ENCODE measurements at places on chromosomes 16 and 17.

DNA sequence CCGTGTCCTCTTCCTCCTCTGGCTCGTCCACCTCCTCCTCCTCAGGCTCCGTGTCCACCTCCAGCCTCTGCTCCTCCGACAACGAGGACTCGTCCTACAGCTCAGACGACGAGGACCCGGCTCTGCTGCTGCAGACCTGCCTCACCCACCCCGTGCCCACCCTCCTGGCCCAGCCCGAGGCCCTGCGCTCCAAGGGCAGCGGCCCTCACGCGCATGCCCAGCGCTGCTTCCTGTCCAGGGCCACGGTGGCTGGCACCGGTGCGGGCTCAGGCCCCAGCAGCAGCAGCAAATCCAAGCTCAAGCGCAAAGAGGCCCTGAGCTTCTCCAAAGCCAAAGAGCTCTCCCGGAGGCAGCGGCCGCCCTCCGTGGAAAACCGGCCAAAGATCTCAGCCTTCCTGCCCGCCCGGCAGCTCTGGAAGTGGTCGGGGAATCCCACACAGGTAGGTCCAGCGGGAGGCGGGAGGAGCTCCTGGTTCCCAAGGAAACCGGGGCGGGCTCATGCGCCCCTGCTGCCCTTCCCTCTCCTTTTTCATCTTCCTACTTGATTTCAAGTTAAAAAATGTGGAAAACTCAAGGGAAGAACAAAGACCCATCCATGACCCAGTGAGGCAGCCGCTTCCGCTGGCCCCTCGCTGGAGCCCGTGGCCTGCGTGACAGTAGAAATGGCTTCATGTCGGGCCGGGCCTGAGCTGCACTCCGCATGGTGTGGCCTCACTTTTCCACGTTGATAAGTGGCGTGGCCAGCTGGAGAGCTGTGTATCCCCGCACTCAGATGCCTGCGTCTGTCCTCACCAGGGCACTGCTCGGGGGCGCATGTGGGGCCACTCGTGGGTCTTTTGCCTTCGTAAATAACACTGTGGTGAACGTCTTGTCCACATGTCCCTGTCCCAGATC is 50.7 kb downstream of the ACTG1 start:
- DNase-seq, result no peak

DNA sequence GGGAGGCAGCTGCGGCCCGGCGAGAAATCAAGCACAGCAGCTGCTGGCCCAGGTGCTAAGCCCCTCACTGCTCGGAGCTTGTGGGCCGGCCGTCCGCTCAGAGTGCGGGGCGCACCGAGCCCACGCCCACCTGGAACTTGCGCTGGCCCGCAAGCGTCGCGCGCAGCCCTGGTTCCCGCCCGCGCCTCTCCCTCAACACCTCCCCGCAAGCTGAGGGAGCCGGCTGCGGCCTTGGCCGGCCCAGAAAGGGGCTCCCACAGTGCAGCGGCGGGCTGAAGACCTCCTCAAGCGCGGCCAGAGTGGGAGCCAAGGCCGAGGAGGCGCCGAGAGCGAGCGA is 92.9 kb downstream of the HAPSTR1 start:
- no peak for DNase-seq

DNA sequence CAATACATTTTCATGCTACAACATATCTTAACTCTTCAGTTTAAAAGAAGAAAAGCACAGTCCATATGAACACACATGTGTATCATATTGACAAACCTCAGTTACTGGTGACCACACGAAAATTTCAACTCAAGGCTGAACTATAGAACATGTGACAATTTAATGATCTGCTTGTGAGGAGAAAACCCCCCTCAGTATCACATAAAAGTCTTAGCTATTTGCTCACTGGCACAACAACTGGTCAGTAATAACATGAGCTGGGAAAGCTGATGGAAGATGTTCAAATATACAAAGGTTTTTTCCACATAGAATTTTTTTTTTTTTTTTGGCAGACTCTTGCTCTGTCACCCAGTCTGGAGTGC is 19.5 kb downstream of the ZNF652 start:
- no peak for DNase-seq

DNA sequence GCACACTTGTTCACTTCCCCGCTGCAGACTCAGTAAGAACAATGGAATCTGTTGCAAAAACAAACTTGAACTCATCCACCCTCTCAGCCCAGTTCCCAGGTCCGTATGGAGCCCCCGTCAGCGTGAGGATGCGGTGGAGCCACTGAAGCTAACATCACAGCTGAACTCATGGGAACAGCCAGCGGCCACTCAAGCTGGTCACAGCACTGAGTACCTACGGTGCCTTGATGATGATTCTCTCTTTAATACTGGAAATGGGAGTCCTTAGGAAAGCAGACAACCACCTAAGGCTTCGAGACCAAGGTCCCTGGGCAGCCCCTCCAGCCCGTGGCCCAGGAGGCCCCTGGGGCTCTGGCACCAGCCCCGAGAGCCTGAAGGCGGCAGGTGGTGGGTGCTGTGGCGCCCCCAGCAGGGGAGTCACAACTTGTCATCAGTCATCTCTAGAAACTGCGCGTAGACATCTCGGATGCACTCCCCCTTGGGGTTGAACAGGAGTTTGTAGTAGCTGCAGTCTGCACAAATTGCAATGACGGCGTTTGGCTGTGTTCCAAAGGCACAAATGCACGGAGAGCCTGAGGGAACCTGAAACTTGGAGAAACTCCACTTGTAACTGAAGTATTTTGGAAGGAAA is 31.0 kb upstream of the RHOT1 start:
- no peak for DNase-seq

GRCh38 chr17:82090549-82091263 is 7.3 kb downstream of the FASN start:
- DNase-seq, result no peak

GRCh38 chr17:76631821-76632565 is 11.6 kb downstream of the ST6GALNAC1 start:
- no peak for DNase-seq

DNA sequence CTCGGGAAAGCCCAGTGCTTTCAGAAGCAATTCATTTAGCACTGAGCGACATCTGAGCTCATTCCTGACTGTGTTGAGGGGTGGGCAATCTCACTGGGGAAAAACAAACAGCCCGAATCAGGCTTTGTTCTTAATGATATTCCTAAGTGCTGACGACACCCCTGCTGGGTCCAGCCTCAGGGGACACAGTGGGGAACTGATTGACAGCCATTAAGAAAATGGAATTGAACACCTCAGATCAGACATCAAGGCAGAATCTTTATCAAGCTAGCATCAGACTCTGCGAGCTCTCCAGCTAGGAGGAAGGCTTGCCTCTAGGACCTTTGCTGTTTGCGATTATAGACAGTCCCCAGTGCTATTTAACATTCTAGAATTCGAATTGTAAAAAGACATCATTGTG is 22.5 kb upstream of the LYRM9 start:
- no peak for DNase-seq

- DNase-seq, result no peak
Measured at GRCh38 chr17:17951524-17951923, 20.7 kb downstream of the TOM1L2 start.

GRCh38 chr17:16872351-16873173 is 99.4 kb downstream of the TNFRSF13B start:
- no peak for DNase-seq

DNA sequence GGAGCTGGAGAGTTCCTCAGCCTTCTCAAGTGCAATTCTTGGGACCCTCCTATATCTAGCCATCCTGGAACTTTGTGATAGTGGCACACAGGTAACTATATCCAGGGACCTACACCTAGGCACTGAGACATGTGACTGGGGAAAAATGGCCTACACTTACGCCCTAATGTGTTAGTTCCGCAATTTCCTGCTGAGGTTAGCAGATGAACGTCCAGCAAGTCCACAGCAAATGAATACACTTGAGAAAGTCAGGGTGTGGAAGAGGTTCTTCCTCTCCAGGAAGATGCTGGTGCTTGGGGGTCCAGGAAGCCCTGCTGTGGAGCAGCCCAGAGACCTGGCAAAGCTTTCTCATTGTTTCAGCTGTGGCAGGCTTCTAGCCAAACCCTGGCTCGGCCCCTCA is 20.8 kb downstream of the PIK3R5 start:
- no peak for DNase-seq

DNA sequence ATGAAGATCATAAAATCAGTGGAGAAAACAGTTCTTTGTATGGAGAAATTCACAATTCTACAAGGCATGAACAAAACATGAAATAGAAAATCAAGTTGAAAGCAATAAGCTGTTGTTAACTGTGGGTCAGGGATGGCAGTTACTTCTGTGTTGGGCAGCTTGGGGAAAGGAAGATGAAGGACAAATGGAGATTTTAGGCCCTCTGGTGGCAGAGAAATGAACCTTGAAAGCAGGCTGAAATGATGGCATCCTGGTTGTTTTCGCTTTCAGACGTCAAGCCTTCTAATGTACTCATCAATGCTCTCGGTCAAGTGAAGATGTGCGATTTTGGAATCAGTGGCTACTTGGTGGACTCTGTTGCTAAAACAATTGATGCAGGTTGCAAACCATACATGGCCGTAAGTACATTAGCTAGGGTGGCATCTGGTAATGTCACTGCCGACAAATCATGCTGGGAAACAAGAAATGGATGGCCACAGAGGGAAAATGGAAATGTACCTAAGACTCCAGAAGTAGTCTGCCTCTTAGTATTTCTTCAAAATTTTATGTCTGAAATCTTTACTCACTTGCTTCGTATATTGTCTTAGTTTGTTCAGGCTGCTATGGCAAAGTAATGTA is 108.9 kb downstream of the MAP2K6 start:
- DNase-seq, result no peak

GRCh38 chr17:61806081-61806828 is 57.1 kb downstream of the BRIP1 start:
- DNase-seq, result no peak

DNA sequence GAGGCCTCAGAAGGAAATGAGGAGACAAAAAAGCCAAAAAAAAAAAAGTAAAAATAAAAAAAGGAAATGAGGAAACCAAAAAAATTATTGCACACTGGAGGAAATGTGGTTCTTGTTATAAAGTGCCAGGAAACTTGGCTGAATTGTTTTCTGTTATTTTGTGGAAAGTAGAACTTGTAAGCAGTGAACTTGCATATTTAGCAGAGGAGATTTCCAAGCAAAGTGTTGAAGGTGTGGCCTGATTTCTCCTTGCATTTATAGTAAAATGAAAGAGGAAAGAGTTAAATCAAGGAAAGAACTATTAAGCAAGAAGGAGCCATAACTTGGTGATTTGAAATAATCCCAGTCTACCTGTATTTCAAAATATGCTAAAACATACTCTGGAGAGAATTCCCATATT is 34.1 kb upstream of the CPPED1 start:
- no peak for DNase-seq

GRCh38 chr17:69503711-69504110 is 89.2 kb downstream of the MAP2K6 start:
- DNase-seq, result no peak

Data from HS-27A (cell line).